ENCODE measurements at places on chromosomes 7 and 10.

GRCh38 chr10:7027237-7027912, 383.5 kb downstream of the SFMBT2 start:
- DNase-seq, result no peak

GRCh38 chr10:61153771-61154170, 209.8 kb upstream of the RHOBTB1 start:
- DNase-seq, result no peak

DNA sequence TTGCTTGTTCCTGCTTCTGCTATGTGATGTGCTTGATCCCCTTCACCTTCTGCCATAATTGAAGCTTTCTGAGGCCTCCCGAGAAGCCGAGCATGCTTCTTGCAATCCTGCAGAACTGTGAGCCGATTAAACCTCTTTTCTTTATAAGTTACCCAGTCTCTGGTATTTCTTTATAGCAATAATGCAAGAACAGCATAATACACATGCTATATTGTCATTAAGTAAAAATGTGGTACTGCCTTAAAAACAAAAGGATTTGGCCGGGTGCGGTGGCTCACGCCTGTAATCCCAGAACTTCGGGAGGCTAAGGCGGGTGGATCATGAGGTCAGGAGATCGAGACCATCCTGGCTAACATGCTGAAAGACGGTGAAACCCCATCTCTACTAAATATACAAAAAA, 59.6 kb upstream of the ANAPC16 start:
- no peak for DNase-seq

DNA sequence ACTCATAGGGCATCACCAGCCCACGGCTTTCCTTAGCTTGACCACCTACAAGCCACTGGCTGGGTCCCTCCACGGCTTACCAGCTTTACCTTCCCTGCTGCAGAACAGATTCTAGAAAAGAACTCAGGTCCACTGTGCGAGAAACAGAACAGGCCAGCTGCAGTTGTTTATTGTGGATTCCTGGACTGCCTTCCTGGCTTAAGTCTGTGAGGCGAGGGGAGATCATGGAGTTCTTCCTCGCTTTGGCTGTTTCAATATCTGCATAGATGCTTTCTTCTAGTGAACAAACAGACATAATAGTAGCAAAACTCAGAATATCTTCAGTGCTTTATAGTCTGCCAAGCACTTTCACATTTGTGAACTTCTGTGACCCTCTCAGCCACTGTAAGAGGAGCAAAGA, 162.9 kb upstream of the HABP2 start:
- no peak for DNase-seq

- DNase-seq, result no peak
Measured at GRCh38 chr7:81333536-81333935, 414.7 kb upstream of the SEMA3C start.

GRCh38 chr10:46530249-46531186, 25.9 kb downstream of the GPRIN2 start:
- no peak for DNase-seq

DNA sequence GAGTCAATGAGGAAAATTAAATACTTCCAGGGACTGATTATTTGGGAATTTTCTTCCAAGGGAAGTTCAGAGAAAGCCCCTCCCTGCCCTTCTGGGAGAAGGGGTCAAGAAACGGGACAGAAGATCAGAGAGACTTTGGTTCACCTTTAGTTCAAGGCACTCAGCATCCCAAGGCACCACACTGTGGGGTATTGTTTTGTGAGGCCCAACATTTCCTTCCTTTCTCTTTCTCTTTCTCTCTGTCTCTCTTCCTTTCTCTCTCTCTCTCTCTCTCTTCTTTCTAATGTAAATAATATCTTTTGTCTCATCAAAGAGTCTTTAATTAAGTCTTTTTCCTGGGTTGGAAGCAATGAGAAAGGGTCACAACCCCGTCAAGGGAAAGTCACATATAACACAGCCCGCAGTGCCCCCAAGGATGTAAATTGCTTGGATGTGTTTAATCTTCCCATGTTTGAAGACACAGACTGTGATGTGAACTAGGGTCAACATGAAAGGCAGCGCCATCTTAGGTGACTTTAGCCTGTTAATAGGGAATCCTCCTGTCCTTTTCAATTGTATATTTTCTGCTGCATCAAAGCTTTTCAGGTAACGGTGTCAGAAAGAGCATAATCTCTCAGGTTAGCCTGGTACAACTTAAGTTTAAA, 983.3 kb upstream of the C7orf33 start:
- DNase-seq, result peak; percentile 55

- no peak for DNase-seq
Measured at GRCh38 chr7:100840470-100841100, 11.9 kb upstream of the SLC12A9 start.

GRCh38 chr7:12584930-12585329, 14.4 kb downstream of the SCIN start:
- no peak for DNase-seq

- DNase-seq, result peak; percentile 22
Measured at GRCh38 chr10:110822712-110823311, 48.9 kb upstream of the PDCD4 start.

GRCh38 chr7:74454021-74454924, 567 bp downstream of the GTF2IRD1 start:
- DNase-seq, result no peak

DNA sequence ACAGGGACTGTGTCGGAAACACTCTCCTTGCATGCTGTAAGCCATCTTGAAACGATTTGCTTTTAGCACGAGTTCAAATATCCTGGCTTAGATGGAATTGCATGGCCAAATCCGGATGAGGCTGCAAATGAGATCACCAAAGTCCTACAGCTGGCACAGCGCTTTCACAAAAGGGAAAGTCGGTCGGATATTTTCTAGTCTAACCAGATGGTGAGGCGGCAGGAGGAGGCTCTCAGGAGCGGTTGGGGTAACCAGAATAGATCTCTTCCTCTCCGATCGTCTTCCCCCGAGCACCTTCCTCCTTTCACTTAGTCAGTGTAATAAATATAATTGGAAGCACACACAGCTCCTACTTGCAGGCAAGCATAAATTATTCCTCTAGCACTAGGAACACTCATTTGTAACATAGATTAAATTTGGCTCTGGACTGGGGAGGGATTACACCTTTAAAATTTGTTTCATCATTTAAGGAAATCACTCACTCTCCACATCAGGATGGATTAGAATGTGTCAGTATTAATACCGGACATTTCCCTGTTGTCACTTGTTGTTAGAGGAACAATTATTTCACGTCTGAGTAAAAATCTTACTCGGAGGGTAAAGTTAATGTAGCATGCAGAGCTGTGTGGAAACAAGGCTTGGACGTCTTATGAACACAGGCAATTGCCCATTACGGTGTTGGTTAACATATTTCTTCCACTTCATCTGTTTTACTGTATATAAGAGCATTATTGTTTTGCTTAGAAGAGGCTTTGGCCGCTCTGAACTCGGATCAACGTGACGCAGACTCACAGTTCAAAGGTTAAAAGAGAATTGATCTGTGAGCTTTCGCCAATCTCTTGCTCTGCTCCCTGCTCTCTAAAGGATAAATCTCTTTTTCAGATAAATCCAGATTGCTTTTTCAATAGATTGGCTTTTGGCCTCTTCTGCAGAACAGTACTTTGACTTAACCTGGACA, 857.9 kb downstream of the TYW1 start:
- no peak for DNase-seq

DNA sequence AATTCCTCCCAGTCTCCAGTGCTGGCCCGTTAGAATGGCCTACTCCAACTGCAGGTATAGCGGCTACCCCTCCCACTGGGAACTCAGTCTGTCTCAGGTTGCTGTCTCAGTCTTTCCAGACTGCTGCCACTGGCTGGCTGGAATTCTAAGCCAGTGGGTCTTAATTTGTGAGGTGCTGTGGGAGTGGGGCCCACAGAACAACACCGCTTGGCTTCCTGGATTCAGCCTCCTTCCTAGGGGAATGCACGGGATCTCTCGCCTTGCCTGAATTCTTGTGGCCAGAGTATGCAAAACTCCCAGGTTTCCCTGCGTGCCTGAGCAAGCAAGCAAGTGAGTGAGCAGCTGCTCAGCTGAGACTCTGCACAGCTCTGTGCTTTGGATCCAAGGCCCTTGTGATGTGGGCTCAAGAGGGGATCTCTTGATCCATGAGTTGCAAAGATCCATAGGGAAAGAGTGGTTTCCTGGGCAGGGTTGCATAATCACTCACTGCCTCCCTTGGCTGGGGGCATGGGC, 41.5 kb upstream of the GPR141 start:
- no peak for DNase-seq

- DNase-seq, result no peak
Measured at GRCh38 chr7:121101621-121102020, 113.1 kb downstream of the CPED1 start.

DNA sequence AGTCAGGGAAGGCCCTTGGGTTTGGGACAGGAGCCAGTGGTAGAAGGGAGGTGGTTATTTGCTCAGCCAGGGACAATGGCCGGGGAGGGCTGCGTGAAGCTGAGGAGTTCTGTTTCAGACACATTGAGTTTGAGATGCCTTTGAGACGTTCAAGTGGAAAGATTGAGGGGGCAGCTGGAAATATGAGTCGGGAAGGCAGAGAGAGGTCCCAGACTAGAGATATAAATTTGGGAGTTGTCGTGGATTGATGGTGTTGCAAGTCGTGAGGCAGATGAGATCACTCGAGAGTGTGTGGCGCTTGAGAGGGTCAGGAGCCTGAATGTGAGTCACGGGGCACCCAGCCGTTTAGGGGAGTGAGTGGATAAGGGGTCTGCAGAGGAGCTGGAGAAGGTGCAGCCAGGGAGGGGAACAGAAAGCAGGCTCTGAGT, 73.3 kb downstream of the ZMIZ1 start:
- no peak for DNase-seq

GRCh38 chr7:143171697-143172096, 11.5 kb upstream of the TAS2R39 start:
- no peak for DNase-seq

GRCh38 chr7:127813991-127814541, 162.1 kb downstream of the SND1 start:
- no peak for DNase-seq

DNA sequence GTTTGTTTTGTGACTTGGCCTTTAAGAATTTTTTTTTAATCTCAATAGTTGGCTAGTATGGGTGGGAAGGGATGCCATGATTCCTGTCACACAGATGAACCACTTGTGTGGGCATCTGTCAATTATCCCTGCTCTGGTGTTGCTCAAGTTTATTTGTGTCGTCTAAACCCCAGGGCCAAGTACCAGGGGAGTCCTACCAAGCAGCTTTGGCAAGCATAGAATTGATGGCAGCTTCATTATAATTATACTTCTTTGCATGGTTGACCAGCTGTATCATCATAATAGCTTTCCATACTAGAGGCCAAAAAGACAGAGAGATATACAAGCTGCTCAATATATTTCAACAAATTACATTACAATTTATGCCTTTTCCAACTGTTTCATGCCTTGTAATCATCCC, 30.4 kb downstream of the SUGCT start:
- no peak for DNase-seq

- DNase-seq, result no peak
Measured at GRCh38 chr10:45308707-45309106, 6.7 kb downstream of the OR13A1 start.

GRCh38 chr10:3010816-3011460, 56.4 kb upstream of the PFKP start:
- DNase-seq, result no peak

GRCh38 chr10:44714451-44714850, 196.7 kb upstream of the TMEM72 start:
- DNase-seq, result no peak

DNA sequence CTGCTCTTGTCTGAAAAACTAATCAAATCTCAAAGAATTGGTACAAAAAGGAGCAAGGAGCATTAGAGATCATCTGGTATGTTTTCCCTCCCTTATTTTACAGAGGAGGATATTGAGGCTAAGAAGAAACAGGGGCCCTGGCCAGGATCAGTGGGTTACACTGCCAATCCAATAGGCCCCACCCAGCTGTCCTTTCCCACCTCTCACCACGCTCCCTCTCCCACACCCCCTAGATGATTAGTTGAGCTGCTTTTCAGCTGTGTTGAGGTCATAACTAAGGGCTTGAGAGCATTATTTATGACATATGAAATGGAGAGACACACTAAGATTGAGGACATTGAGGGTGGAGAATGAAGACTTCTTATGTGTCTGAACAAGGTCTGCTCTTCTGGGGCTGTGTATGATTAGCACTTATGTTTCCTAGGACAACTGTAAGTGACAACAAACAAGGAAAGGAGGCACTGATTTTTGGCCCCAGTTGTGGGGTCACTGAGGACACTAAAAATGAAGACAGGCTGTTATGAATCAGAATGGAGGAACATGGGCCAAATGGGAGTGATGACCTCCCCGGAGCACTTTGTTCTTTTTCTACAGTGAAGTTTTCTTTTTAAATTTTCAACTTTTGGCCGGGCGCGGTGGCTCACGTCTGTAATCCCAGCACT, 26.5 kb downstream of the VWA2 start:
- no peak for DNase-seq

- DNase-seq, result no peak
Measured at GRCh38 chr7:15086862-15087261, 184.3 kb upstream of the DGKB start.

DNA sequence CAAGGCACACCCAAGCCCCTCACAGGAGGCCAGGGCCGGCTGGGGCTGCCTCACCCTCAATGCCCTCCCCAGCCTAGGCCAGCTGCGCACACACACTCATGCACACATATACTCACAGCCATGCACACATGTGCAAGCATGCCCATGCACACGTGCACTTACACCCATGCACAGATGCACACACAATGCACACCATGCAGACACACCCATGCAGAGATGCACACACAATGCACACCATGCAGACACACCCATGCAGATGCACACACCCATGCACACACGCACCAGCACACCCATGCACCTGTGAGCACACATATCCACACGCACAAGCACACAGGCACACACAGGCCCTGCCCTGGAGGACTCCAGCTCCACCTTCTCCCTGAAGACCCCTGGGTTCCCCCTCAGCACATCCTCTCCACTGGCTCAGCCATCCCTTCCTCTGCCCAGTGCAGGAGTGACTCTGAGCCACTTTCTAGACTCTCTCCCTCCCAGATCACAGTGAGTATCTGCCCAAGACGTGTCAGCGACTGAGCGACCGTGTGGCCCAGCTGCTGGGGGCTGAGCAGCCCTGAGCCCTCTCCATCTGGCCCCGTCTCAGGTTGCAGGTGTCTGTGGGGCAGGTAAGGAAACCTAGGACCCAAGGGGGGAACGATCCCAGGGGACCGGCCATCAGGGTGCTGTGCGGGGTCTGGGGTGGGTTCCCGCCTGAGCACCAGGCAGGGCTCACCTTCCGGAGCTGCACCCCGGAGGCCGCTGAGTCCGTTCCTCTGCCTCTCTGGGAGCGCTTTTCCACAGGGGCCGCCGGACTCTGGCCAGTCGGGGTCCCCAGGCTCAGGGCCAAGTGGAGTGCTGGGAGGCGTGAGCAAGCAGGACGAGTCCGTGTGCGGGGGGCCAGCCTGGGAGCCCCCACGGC, 25.8 kb downstream of the AP5Z1 start:
- DNase-seq, result no peak

GRCh38 chr10:110267276-110267675, 37.4 kb downstream of the SMNDC1 start:
- DNase-seq, result no peak

GRCh38 chr7:7416031-7416858, 119.4 kb downstream of the COL28A1 start:
- DNase-seq, result no peak
